DMS79 (cell line): ENCODE measurements at places on chromosomes 2 and 18.

DNA sequence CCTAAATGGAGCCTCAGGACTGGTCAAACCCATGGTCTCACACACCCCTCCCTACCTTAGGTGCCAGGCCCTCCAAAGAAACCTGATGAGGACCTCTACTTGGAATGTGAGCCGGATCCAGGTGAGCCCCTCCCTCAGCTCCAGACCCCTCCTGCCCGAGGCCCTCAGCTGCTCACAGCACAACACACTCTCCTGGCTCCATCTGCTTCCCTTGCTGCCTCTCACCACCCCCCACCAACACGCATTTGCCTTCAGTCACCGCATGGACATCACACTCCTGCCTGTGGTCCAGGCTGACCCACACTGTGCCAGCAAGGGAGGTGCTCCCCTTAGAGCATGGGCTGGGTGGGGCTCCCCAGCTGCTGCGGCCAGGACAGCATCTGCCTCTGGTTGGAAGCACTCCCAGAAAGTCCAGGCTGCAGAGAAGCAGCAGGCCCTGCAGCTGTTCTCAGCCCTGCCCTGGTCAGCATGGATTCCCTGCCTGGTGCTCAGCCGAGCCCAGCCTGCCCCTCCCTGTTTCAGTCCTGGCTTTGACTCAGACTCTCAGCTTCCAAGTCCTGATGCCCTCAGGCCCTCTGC is 15.1 kb downstream of the SH2D6 start:
- peak; percentile 61 for DNase-seq

GRCh38 chr2:203340791-203341487 is 12.7 kb downstream of the ABI2 start:
- peak; percentile 24 for DNase-seq

DNA sequence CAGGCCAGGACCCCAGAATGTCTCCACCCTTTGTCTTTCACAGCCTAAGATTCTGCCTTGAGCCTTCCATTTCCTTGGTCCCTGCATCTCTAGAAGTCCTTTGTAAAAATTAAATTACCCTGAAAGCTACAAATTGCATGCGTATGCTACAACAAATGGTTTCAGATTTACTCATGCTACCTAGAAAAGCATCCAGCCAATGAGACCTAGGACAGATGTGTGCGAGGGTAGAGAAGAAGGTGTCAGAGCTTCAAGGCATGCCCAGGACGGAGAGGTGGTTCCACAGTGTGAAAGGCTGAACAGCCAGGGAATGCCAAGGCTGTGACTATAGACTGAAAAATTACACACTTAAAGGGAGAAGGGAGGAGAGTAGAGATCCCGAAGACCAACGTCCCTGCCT is 40.2 kb downstream of the CCBE1 start:
- no peak for DNase-seq

- DNase-seq: no peak
Observed at GRCh38 chr2:144490857-144491256, 29.1 kb downstream of the ZEB2 start.

DNA sequence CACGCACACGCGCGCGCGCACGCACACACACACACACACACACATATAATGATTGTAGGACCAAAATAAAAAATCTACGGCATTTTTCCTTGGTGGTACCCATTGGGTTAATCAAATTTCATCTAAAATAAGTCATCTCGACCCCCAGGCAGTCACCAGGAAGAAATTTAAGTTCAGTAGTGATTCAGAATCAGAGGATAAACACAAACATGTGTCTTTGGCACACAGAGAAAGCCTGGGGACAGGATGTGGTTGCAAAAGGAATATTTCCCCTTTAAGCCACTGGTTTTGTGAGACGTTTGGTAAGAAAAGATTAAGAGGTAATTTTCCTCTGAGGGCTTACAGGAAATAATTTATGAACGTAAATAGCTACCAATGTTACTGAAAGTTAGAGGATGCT is 171.6 kb upstream of the PIEZO2 start:
- no peak for DNase-seq

GRCh38 chr2:1227274-1227900 is 185.9 kb upstream of the TPO start:
- DNase-seq: peak; percentile 73

- DNase-seq: no peak
Observed at GRCh38 chr2:178211943-178212342, 17.6 kb downstream of the OSBPL6 start.

- DNase-seq: no peak
Observed at GRCh38 chr2:237262838-237263771, 150.9 kb downstream of the COL6A3 start.

DNA sequence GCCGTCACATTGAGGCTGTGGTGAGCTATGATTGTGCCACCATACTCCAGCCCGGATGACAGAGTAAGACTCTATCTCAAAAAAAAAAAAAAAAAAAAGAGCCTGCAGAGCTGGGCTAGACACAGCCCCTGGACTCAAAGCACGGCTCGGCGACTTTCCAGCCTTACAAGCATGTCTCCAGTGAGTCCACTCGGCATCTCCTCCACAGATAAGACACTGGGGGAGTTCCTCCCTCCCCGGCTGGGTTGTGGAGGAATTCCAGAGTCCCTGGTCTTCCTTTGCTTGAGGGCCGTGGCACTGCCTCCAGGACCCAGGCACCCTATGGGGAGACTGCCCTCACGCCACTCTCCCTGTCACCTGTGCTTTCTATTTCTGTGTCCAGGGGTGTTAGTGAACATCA is 30.9 kb upstream of the RPL31 start:
- no peak for DNase-seq

DNA sequence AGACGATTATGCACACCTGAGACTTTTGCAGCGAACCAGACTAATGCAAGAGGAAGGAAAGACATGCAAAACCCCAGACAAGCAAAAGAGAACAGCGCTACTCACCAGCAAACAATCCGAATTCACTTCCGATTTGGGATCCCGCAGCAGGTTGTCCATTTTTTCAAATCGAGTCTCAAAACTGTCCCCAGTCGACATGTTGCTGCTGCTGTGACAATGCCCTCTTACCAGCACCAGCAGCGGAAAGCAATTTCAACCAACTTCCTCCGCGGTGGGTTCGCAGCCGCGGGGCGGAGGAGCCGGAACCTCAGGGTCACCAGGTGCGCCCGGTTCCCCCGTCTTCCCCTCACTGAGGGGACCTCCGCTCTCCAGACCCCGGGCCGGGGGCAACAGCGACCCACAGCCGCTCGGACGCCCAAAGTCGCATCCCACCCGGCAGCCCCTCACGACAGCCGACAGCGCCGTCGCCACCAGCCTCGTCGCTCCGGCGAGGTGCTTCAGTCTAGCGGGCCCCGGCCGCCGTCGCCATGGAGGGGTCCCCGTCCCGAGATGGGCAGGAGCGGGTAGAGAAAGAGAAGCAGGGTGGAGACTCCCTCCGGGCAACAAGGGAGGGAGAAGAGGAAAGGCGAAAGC is 784 bp downstream of the ROCK1 start:
- DNase-seq: no peak

DNA sequence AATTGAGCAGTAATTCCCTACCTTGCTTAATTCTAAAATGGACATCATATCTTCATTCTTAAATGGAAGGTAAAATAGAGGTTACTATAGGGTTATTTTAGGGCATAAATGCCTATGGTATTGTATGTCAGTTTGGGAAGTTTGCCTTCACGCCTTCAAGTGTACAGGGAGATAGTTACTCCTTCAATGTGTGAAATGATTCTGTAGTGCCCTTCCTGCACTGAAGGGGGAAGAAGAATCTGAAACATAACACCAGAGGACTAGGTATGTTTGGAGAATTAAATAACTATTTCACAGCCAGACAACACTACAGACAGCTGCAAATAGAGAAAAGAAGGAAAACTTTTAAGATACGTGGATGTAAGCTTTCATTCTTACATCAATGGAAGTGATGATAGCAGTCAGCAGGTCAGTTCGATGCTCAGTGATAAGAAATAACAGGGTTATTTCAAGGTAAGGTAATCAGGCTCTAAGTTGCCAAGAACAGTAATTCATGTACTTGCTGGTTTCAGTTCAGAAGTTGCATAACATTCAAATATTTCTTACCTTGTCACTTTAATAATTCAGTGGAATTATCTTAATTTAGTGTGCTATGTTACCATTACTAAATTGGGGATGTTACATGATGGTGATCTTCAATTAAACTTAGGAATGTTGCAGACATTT is 4.0 kb downstream of the PKP4 start:
- no peak for DNase-seq

DNA sequence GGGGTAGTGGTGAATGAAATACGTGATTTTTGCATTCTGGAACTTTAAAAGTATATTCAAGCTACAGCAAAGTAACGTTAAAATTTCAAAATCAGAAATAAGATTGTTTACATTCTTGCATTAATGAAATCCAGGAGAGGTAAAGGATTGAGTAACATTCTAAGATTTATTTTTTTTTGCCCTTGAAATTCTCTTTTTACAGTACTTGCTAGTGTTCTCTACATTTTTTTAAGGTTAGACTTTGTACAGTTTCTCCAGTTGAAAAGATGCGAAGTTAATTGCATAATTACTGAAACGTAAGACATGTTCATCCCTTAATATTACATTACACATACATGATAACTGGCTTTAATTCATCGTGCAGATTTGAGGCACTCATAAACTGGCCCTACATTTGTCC is 74.5 kb downstream of the ACTR3 start:
- no peak for DNase-seq

DNA sequence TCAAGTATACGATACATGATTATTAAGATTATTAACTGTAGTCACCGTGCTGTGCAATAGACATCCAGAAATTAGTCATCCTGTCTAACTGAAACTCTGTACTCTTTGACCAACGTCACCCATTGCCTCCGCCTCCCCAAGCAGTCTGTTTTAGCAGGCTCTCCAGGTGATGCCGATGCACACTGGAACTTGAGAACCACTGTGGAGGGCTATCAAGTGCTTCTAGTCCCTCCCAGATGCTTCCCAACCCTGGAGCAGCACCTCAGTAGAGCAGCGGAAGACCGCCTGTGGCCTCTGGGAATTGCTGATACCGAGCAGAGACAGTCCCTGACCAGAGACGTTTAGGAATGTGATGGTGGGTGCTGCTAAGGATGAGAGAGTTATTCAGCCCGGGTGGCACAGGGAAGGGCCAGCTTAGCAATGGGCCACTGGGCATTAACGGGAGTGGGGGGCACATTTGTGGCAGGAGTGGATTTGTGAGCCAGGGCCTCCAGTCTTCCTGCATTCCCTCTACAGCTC is 50.7 kb downstream of the LIPG start:
- DNase-seq: peak; percentile 43

- no peak for DNase-seq
Observed at GRCh38 chr2:149537092-149537726, 50.4 kb downstream of the MMADHC start.

- DNase-seq: no peak
Observed at GRCh38 chr2:127107622-127107999, 657 bp upstream of the BIN1 start.

- DNase-seq: no peak
Observed at GRCh38 chr2:46018773-46019591, 278.2 kb upstream of the EPAS1 start.

- DNase-seq: no peak
Observed at GRCh38 chr18:30658306-30658705, 384.2 kb downstream of the DSC3 start.

DNA sequence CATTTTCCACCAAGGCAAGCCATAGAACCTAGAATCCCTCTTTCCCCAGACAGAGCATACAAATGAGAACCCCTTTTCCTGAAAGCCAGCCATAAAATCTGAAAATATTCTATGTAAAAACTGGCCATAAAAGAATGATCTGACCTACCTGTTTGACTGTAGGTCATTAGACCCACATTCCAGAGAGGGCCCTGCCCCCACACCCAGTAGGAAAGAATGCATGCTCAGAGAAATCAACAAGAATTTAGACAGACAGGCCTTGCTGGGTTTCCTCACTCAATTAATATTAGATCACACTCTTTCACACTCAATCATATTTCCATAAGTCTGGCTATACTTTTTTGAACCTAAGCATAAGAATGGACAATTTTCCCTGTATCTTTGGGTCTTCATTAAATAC is 929.5 kb downstream of the ERBB4 start:
- no peak for DNase-seq

GRCh38 chr2:207285473-207285815 is 119.7 kb upstream of the KLF7 start:
- no peak for DNase-seq

GRCh38 chr2:182090486-182090885 is 104.8 kb downstream of the PPP1R1C start:
- DNase-seq: no peak

DNA sequence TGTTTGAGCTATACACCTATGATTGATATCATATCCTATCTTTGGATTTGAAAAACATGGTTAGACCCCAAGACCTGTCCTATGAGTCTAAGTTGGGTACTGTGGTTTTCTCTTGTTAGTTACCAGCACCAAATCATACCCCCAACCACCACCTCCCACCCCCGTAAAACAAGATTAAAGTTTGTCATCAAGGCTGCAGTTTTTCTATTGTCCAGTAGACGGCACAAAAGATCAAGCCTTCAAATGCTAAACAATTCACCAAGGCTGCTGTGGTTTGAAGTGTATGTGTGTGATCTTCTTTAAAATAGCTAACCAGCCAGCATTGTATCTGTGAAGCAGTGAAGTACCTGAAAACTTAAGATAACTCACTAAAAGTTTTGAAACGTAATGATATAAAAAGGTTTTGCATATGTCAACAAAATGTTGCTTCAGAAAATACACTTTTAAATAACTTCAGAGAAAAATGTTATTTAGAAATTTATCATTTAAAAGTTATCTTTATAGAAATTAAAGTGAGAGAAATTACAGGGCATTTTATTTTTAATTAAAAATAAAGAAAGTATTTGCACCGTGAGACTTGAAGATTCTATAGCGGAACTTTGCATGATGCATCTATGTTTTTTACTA is 5.8 kb upstream of the MEIS1 start:
- DNase-seq: peak; percentile 38

GRCh38 chr2:3265471-3265870 is 112.1 kb downstream of the EIPR1 start:
- DNase-seq: no peak

DNA sequence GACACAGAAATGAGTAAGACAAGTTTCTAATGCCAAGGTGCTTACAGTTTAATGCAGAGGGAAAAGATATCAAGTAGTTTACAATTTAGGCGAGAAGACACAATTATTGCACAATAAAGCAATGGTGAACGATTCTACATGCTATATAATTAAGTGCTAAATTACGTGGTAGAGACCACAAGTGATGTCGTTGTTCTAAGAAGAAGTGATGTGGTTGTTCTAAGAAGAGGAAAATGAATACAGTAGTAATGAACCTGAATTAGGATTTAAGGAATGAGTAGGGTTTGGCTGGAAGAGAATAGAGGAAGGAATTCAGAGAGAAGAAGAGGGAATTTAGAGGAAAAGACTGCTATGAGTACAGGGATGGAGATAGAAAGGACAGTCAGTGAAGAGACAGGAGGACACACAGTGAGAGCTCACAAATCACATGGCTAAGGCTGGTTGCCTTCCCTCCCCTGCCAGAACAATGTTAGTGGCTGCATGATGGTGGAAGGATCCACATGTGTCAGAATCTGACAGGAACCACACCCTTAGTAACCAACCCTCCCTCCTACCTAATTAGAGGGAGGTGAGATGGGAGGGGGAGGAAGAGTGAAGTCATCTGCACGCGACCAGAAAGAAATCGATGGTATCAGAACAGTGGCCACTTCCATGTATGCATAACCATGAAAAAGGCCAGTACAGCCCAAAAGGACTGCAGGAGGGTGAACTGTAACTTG is 44.7 kb downstream of the M1AP start:
- DNase-seq: no peak
